Osteoblast (primary cell): ENCODE measurements at places on chromosomes 1 and 21.

GRCh38 chr1:59232216-59232615, 64.7 kb upstream of the FGGY start:
- no peak for DNase-seq

GRCh38 chr1:150703427-150703826, 6.5 kb upstream of the GOLPH3L start:
- no peak for DNase-seq

GRCh38 chr1:235911876-235912275, 45.2 kb upstream of the LYST start:
- DNase-seq: peak; percentile 53

GRCh38 chr1:47563201-47563600, 125.4 kb downstream of the FOXD2 start:
- DNase-seq: no peak

- DNase-seq: no peak
Observed at GRCh38 chr1:65321879-65322278, 12.5 kb downstream of the DNAJC6 start.

GRCh38 chr1:171896936-171897703, 55.8 kb downstream of the DNM3 start:
- DNase-seq: no peak

DNA sequence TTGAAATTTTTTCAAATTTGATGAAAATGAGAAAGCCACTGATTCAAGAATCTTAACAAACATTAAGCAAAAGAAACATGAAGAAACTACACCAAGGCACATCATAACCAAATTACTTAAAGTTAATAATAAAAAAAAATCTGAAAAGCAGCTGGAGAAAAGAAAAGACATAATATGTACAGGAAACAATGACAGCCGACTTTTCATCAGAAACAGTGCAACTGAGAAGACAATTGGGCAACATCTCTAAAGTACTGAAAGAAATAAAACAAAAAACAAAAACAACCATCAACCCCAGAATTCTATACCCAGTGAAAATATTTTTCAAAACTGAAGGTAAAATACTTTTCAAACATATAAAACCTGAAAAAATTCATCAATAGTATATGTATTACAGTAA, 73.8 kb upstream of the DMRTA2 start:
- DNase-seq: no peak

DNA sequence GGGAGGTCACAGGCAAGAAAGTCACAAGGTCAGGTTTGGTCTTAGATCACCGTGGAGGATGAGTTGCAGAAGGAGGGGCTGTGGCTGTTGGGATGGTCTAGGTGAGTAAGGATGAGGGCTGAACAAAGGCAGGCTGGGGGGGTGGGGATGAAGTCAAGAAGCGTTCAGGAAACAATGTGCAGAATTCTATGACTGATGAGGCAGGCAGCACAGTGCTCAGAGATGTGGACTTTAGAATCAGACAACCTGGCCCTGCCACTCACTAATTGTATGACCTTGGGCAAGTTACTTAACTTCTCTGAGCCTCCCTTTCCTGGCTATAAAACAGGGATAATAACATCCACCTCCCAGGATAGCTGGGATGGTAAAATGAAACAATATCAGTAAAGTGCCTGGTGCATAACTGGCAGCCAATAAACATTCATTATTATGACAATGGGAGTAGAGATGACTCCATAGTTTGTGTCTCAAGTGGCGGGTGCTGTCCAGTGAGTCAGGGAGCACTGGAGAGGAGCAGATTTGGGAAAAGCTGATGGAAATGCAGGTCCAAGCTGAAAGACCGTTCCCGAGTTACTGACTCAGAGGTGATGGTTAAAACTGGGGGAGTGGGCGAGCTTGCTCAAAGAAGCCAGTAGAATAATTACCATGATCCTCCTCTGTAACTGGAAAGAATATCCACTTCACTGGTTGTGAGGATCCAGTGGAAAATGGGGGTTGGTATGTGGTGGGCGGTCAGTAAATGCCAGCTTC, 2.1 kb downstream of the TIE1 start:
- DNase-seq: peak; percentile 96

DNA sequence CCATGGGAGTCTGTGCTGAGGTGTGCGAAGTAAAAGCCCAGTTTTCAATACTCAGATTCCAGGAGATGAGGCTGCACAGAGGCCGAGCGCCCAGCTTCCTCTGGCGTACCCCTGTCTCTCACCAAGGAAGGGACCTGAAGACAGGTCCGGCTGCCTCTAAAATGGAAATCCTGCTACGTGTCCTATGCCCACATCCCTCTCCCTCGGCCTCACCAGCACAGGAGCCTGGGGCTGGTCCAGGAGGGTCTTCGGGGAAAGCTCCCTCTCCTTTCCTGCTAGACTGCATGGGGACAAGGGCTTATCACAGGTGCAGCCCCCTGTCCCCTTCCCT, 392 bp downstream of the MRPL55 start:
- DNase-seq: no peak

DNA sequence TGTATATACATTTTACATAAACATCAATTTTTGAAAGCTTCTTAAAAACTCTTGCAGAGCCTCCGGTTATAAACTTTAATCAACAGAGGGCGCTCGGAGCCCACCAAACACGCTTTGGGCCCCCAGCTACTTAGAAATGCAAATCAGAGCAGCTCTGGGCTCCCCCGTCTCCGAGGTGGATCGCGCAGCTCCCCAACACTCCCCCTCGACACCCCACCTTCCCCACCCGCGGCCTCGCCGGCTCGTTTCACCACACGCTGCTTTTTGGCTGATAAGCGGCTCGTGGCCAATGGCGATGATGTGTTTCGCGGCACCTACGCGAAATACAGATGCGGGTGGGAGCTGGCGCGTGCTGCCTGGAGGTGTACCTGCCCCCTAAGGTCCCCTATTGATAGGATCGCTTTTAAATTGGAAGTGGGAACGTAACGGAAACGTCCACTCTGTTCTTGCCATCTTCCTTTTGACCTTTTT, 1.7 kb upstream of the KIF26B start:
- peak; percentile 96 for DNase-seq

- DNase-seq: peak; percentile 89
Observed at GRCh38 chr1:201792534-201793305, 36.2 kb upstream of the IPO9 start.

- no peak for DNase-seq
Observed at GRCh38 chr1:36142121-36142520, 7.2 kb downstream of the TRAPPC3 start.

DNA sequence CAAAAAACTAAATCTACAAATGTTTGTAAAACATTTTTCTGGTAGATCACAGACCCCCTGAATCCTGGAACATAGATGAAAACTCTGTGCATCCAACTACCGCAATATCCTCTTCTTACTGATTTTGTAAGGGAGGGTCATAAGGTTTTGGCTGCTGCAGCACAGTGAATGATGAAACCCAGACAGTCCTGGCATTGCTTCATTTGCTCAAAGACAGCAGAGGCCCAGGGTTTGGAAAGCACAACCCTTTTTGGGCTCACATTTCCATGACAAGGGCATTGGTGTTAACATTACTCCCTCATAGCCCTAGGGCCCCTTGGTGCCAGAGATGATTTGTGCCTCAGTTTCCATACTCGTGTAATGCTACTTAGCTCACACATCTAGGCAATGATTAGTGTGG, 51.2 kb downstream of the PLXNA2 start:
- no peak for DNase-seq

DNA sequence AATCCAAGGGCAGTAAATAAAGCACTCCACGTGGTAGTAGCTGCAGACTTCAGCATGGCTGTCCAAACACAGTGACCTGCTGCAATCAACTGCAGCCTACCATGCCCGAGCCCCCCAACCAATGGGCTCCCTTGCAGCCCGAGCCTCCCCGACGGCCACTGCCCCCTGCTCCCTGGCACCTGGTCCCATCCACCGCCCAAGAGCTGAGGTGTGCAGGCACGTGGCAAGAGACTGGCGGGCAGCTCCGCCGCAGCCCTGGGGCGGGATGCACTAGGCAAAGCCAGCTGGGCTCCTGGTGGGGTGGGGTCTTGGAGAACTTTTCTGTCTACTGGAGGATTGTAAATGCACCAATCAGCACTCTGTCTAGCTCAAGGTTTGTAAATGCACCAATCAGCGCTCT, 57.6 kb upstream of the RGS2 start:
- DNase-seq: peak; percentile 23

- DNase-seq: no peak
Observed at GRCh38 chr21:32035617-32036016, 162.8 kb downstream of the HUNK start.

DNA sequence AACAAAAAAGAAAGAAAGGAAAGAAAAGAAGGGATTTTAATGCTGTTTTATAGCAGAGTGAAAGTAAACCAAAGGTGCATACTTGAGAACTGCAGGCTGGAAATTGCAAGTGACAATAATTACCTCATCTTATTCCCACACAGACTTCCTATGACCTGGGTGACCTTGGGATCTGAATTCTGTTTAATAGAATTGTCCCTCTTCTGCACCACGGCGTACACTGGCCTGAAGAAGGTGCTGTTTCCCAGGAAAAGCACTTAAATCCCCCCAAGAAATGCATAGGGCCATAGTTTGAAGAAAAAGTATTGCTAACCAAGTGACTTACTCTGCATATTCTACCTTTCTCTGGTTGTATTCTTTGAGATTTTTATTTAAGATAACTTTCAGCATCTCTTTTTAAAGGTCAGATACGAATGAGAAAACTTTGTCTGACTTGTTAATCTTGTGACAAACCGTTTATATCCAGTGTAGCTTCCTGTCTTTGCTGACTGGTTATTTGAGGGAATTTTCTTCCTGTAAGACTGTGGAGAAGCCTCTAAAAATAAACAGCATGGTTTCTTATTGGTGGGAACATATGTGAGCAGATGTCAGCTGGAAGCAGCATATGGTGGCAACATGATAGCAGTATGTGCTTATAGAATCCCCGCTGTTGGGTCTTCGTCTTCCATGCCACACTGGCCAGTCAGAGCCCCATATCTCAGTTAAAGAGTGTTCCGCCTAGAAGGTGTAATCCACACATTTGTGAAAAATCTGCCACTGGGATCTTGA, 16.3 kb downstream of the TGFB2 start:
- DNase-seq: no peak

- DNase-seq: no peak
Observed at GRCh38 chr1:181396171-181396670, 87.1 kb upstream of the CACNA1E start.

DNA sequence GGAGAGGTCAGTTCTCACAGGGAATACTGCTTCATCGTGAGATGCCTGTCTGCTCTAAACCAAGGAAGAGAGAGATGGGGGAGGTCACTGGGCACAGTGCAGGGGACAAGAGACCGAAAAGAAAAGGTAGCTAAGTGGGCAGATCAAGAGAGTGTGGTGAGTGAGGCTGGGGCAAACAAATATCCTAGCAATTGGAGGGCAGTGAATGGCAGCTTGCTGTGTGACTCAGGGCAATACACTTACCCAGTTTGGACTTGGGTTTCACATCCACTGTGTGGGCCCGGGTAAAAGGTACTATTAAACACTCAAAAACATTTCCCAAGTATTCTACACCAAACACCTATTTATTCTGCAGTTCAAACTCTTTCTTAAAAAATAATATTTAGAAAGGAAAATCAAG, 10.2 kb downstream of the PLXNA2 start:
- no peak for DNase-seq

- DNase-seq: no peak
Observed at GRCh38 chr1:21633141-21633755, 35.9 kb downstream of the RAP1GAP start.

GRCh38 chr1:25185409-25186160, 46.7 kb downstream of the SYF2 start:
- no peak for DNase-seq
